ENCODE measurements at places on chromosomes 7 and 10. TPM values are rescaled to one million over a fixed set of nuclear protein-coding genes. Genes with fewer than 3 reads are reported as not detected.
A peak's percentile ranks its signal among the peaks of the same experiment; 100 is the strongest.

PNLIP gene
- 0.42 TPM for polyA plus RNA-seq

ZNF485 gene
- polyA plus RNA-seq, result 4.0 TPM

UCMA gene
- polyA plus RNA-seq, result 0.41 TPM

PHYHIPL gene
- 188 TPM for polyA plus RNA-seq

MKI67 gene
- 23.5 TPM for polyA plus RNA-seq

LLCFC1 gene
- 0.38 TPM for polyA plus RNA-seq

PLPP4 gene
- 34.7 TPM for polyA plus RNA-seq

LRRC17 gene
- polyA plus RNA-seq, result 65.1 TPM

IL6 gene
- 0.35 TPM for polyA plus RNA-seq

CCDC136 gene
- polyA plus RNA-seq, result 220 TPM

SFXN4 gene
- polyA plus RNA-seq, result 36.5 TPM

MGMT gene
- 13.4 TPM for polyA plus RNA-seq

TRIM8 gene
- 144 TPM for polyA plus RNA-seq

GRCh38 chr7:116340943-116341907 is 130.9 kb downstream of the TES start:
- H3K27me3 ChIP-seq, result no peaks in the 10 kb centered on the region
- no peak overlapping the region for H3K4me3 ChIP-seq
- H3K4me1 ChIP-seq, result no peaks in the 10 kb centered on the region
- DNase-seq, result no peak
- H3K36me3 ChIP-seq, result no peaks in the 10 kb centered on the region

GRCh38 chr7:107065929-107066247 is 21.4 kb downstream of the PRKAR2B start:
- no peaks in the 10 kb centered on the region for H3K36me3 ChIP-seq
- H3K27ac ChIP-seq, result no peak overlapping the region
- no peaks in the 10 kb centered on the region for H3K27me3 ChIP-seq
- DNase-seq, result no peak
- peaks cover 2% of the 10 kb centered on the region for H3K4me1 ChIP-seq

GRCh38 chr7:142983825-142984224 is 21.7 kb upstream of the KEL start:
- H3K27ac ChIP-seq, result no peak overlapping the region
- no peaks in the 10 kb centered on the region for H3K4me1 ChIP-seq
- no peaks in the 10 kb centered on the region for H3K36me3 ChIP-seq
- DNase-seq, result no peak
- no peak overlapping the region for H3K4me3 ChIP-seq

GRCh38 chr7:133272336-133272735 is 19.5 kb downstream of the EXOC4 start:
- H3K4me1 ChIP-seq, result no peaks in the 10 kb centered on the region
- no peak overlapping the region for H3K4me3 ChIP-seq
- H3K36me3 ChIP-seq, result peaks cover 11% of the 10 kb centered on the region

DNA sequence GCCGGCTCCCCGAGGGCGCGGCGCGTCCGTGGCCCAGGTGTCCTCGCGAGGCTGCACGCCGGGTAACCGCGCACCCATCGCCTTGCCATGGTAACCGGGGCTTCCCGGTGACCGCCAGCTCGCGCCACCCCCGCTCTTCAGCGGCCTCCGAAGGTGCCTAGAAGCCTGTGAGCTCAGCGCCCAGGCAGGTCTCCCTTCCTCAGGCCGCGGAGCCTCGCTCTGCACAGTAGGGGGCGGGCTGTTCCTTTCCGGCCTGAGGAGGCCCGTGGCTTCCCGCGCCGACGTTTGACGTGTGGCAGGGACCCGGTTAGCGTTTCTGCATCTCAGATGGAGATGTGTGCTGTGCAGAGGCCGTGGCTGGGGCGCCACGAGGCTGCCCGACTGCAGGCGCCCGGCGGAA is 117.1 kb downstream of the DYNC2I1 start:
- H3K27ac ChIP-seq, result no peak overlapping the region
- H3K27me3 ChIP-seq, result no peaks in the 10 kb centered on the region
- no peaks in the 10 kb centered on the region for H3K36me3 ChIP-seq
- DNase-seq, result no peak

- no peak overlapping the region for H3K4me3 ChIP-seq
- DNase-seq, result peak; percentile 2
- no peaks in the 10 kb centered on the region for H3K27me3 ChIP-seq
- no peaks in the 10 kb centered on the region for H3K4me1 ChIP-seq
- no peak overlapping the region for H3K27ac ChIP-seq
These were observed 34.7 kb downstream of the A1CF start for GRCh38 chr10:50850578-50851230.

DNA sequence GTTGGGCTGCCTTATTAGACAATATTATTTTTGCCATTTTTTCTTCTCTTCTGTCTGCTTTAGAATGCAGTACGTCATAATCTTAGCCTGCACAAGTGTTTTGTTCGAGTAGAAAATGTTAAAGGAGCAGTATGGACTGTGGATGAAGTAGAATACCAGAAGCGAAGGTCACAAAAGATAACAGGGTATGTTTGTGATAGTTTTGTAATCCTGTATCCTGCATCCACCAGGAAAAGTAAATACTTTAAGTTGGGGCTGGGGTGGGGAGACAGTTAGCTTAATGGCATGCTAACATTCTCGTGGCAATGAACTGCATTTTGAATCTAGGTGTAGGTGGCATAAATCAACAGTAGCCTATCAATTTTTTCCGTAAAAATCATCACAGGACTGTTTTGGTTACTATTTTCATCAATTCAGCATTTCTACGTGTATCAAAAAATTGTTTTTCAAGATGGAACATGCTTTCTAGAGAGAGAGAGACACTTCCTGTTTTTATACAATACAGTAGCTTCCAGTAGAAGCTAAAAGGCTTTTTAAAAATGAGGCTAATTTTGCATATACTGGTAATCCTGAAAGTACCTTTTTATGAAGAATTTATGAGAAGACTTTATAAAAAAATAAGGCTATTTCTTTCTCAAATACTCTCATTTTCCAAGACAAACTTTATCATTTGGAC is 247.5 kb downstream of the FOXP2 start:
- no peaks in the 10 kb centered on the region for H3K4me1 ChIP-seq
- H3K27ac ChIP-seq, result no peak overlapping the region

GRCh38 chr10:92773776-92774175 is 74.5 kb upstream of the EXOC6 start:
- no peaks in the 10 kb centered on the region for H3K36me3 ChIP-seq
- no peak overlapping the region for H3K4me3 ChIP-seq
- no peak overlapping the region for H3K27ac ChIP-seq

GRCh38 chr7:98399890-98400541 is 874 bp downstream of the BAIAP2L1 start:
- H3K4me1 ChIP-seq, result peaks cover 17% of the 10 kb centered on the region
- DNase-seq, result peak; percentile 13
- no peak overlapping the region for H3K4me3 ChIP-seq

- no peaks in the 10 kb centered on the region for H3K36me3 ChIP-seq
- H3K4me1 ChIP-seq, result peaks cover 3% of the 10 kb centered on the region
- no peaks in the 10 kb centered on the region for H3K27me3 ChIP-seq
- no peak overlapping the region for H3K4me3 ChIP-seq
- no peak for DNase-seq
- H3K27ac ChIP-seq, result no peak overlapping the region
These were observed 357.2 kb downstream of the SH2D4B start for GRCh38 chr10:80894797-80895467.

GRCh38 chr10:69716711-69717560 is 84.8 kb upstream of the COL13A1 start:
- H3K27me3 ChIP-seq, result no peaks in the 10 kb centered on the region
- no peak for DNase-seq
- peaks cover 16% of the 10 kb centered on the region for H3K4me1 ChIP-seq
- H3K4me3 ChIP-seq, result no peak overlapping the region

GRCh38 chr7:135100856-135101255 is 47.0 kb upstream of the TMEM140 start:
- no peak for DNase-seq
- no peaks in the 10 kb centered on the region for H3K36me3 ChIP-seq
- no peak overlapping the region for H3K4me3 ChIP-seq
- H3K27ac ChIP-seq, result no peak overlapping the region

GRCh38 chr7:5620459-5620881 is 161.0 kb downstream of the RNF216 start:
- no peaks in the 10 kb centered on the region for H3K27me3 ChIP-seq
- peaks cover 66% of the 10 kb centered on the region for H3K36me3 ChIP-seq
- DNase-seq, result no peak
- no peak overlapping the region for H3K27ac ChIP-seq
- H3K4me1 ChIP-seq, result no peaks in the 10 kb centered on the region

- H3K27ac ChIP-seq, result peak overlapping the region; percentile 96
- no peak for DNase-seq
- no peak overlapping the region for H3K4me3 ChIP-seq
- peaks cover 21% of the 10 kb centered on the region for H3K4me1 ChIP-seq
- H3K27me3 ChIP-seq, result no peaks in the 10 kb centered on the region
These were observed 55.9 kb upstream of the INPP5A start for GRCh38 chr10:132481690-132482089.

GRCh38 chr10:30313579-30314350 is 35.3 kb downstream of the MTPAP start:
- no peak overlapping the region for H3K27ac ChIP-seq
- no peaks in the 10 kb centered on the region for H3K4me1 ChIP-seq
- no peak overlapping the region for H3K4me3 ChIP-seq
- DNase-seq, result no peak

DNA sequence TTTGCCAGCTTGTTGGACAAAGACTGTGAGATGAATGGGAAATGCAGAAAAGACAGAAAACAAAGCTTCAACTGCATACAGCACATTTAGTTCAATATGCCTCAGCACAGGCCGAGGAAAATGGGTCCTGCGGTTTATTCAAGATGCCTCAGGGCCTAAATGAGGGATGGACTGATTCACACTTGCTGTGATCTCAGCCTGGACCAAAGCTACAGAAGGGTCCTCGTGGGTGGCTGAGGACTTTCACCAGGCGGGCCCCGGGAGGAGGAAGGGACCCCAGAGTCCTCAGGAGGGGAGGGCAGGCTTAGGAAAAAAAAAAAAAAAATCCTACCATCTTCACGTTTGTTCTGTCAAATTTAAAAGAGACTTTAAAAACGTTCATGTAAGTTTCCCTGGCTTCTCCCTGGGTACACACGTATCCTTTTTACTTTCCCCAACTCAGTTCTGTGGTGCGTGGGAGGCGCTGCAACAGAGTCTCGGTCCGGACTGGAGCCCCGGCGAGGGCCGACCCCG is 624 bp upstream of the ZNF783 start:
- no peaks in the 10 kb centered on the region for H3K27me3 ChIP-seq
- H3K4me1 ChIP-seq, result peaks cover 15% of the 10 kb centered on the region
- H3K36me3 ChIP-seq, result peaks cover 18% of the 10 kb centered on the region
- H3K27ac ChIP-seq, result peak overlapping the region; percentile 86

GRCh38 chr10:130795819-130796218 is 515.7 kb downstream of the TCERG1L start:
- no peaks in the 10 kb centered on the region for H3K4me1 ChIP-seq
- H3K27ac ChIP-seq, result no peak overlapping the region
- peak; percentile 17 for DNase-seq

DNA sequence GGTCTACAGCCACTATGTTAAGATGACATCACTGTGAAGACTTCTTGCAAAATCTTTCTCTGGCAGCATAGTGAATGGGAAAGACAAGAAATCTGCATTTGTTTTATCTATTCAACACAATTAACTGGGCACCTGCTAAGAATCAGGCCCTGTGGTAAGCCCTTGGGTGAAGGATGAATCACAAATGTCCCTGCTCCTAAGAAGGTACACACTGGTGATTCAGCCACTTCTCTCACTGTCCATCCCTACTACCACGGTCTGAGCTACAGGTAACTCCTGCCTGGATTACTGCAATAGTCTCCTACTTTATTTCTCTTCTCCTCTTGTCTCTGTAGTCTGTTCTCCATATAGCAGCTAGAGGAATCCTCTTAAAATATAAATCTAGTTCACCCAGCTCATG is 116.1 kb downstream of the HIBADH start:
- H3K4me3 ChIP-seq, result no peak overlapping the region
- DNase-seq, result no peak
- no peak overlapping the region for H3K27ac ChIP-seq

DNA sequence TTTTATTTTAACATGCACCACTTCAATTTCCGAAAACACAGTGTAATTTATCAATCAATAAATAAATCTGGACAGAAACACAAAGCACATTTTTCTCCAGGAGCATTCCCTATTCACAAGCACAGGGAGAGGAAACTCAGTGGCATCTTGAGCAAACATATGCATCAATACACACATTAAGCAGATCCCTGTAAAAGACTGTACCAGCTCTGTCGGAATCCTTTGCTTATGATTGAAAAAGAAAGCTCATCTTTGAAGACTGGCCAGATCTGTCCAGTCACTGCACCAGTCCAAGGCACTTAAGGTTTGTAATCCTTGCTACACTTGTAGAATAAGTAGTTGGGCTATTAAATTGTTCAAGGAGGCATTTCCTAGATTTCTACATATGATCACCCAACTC is 343.9 kb downstream of the BMPER start:
- no peaks in the 10 kb centered on the region for H3K4me1 ChIP-seq
- no peaks in the 10 kb centered on the region for H3K27me3 ChIP-seq
- no peak overlapping the region for H3K4me3 ChIP-seq

DNA sequence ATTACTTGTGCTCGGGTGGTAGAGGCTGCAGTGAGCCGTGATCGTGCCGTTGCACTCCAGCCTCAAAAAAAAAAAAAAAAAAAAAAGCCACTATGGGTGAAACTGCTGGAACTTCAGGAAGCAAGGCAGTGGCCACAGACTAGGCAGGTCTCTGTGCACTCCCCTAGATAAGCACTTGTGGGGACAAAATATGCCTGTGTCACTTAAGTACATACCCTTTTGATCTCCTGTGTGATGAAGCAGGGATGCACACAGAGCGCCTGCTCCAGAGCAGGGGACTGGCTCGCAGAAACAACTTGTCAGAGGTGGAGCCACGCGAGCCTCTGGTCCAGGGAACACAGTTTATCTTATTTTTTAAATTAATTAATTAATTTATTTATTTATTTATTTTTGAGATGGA is 42.9 kb upstream of the PSAP start:
- H3K27ac ChIP-seq, result no peak overlapping the region
- no peak overlapping the region for H3K4me3 ChIP-seq
- H3K36me3 ChIP-seq, result no peaks in the 10 kb centered on the region
- DNase-seq, result no peak
- H3K27me3 ChIP-seq, result no peaks in the 10 kb centered on the region
- H3K4me1 ChIP-seq, result peaks cover 18% of the 10 kb centered on the region

DNA sequence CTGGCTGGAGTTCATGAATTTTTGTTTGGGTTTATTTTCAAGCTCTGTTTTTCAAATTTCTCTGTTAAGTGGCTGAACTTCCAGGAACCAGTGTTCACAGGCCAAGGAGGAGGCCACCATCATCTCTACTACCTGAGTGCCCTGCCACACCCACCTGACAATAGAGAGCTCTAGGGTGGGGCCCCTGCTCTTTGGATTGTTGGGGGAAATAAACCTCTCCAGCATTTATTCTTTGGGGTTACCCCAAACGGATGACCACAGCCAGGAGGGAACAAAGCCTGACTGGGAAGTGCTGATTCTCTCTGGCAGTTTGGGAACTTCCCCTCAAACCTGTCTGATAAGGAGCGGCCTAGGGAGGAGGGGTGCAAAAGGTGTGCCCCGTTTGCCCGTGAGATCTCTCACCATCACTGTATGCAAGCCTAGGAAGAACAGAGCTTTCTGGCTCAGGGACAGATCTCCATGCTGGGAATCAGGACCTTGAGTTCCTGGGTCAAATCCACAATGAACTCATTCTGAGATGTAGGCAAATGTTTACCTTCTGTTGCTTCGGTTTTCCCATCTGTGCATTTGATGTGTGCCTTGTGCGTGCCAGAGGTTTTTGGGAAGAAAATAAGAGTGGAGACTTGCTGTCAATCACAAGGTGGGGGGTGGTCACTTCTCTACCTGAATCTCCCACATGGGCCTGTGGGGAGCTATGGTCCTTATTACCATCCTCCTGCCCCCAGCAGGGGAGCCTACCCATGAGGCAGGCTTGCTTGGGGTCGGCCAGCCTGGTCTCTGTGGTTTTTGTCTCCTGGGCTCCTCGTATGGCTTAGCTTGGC is 27.7 kb upstream of the PDCD4 start:
- no peaks in the 10 kb centered on the region for H3K27me3 ChIP-seq
- no peak for DNase-seq
- H3K4me3 ChIP-seq, result no peak overlapping the region
- no peaks in the 10 kb centered on the region for H3K36me3 ChIP-seq
